ENCODE measurements at places on chromosomes 2 and 18. TPM values are rescaled to one million over a fixed set of nuclear protein-coding genes. Genes with fewer than 3 reads are reported as not detected.
A peak's percentile ranks its signal among the peaks of the same experiment; 100 is the strongest.

Gene CPO
- 0.89 TPM for total RNA-seq

Gene LRRTM1
- total RNA-seq = not detected

Gene DYSF
- 5.0 TPM for total RNA-seq

Gene TRABD2A
- total RNA-seq = 1.7 TPM

Gene GPR155
- total RNA-seq = 31.2 TPM

Gene TMEM198
- 1.4 TPM for total RNA-seq

Gene IL36RN
- total RNA-seq = 31.6 TPM

Gene TSPYL6
- total RNA-seq = not detected

Gene FAM161A
- 1.1 TPM for total RNA-seq

Gene PTH2R
- not detected for total RNA-seq

Gene C18orf54
- 1.8 TPM for total RNA-seq

DNA sequence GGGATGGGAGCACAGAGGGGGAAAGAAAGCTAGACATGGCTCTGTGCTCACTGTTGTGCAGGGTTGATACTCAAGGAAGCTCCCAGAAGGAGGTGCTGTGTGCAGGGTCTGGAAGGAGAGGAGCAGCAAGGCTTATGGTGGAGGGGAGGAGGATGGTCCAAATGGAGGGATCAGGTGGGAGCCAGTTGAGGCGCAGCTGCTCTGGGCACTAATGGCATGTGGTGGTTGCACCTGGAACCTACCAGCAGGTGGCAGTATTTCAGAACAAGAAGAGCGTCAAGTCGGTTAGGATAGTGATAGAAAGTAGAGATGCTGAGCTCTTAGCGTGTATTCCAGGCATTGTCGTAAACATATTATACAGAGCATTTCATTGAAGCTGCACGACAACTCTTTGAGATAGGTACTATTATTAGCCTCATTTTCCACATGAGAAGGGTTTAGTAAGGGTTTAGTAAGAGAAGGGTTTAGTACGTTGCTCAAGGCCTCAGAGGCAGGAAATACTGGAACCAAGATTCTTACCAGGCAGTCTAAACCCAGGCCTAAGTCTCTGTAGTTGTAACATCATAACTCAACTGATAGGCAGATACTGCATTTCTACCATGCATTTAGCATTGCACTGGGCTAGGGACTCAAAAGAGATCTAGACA, 223.7 kb downstream of the CYP26B1 start:
- no peaks in the 10 kb centered on the region for H3K27me3 ChIP-seq
- no peak overlapping the region for H3K27ac ChIP-seq
- no peaks in the 10 kb centered on the region for H3K36me3 ChIP-seq
- H3K4me3 ChIP-seq = no peak overlapping the region
- H3K4me1 ChIP-seq = peaks cover 18% of the 10 kb centered on the region
- DNase-seq = no peak

DNA sequence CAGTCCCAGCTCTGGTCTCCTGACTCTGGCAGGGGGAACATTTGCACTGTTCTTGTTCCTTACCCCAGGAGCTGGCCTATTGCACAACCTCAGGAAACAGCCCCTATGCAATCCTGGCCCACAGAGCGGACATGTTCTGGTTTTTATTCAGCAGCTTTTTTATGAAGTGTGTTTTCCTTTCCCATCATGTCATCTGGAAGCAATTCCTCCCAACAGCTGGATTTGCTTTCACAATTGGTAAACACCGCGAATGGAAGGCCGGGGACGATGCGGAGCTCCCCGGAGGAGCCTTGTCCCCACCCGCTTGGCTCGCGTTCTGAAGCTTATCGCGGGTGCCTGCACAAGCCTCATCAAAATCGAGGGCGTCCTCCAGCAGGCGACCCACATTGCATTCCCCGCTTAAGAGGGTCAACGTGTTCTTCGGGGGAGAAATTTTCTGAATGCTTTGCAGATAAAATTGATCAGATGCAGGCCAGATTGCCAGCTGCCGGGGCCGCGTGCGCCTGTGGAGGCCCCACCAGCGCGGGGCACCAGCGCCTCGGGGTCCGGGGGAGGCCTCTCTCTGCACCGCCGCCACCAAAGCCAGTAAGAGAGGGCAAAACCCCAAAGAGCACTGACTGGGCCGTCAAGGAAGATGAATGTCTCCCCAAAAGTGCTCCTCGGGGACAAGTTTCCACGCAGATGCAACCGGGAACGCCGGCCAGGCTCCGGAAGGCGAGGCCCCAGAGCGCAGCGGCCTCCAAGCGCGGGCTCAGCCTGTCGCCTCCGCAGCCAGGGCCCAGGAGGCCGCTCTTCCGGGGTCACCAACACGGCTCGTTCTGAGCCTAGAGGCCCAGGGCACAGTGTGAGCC, 60.3 kb upstream of the SP3 start:
- no peaks in the 10 kb centered on the region for H3K36me3 ChIP-seq
- H3K27ac ChIP-seq = peak overlapping the region; percentile 82
- H3K4me3 ChIP-seq = peak overlapping the region; percentile 4
- H3K27me3 ChIP-seq = no peaks in the 10 kb centered on the region
- peak; percentile 91 for DNase-seq
- peaks cover 29% of the 10 kb centered on the region for H3K4me1 ChIP-seq

- DNase-seq = no peak
- no peaks in the 10 kb centered on the region for H3K4me1 ChIP-seq
- no peak overlapping the region for H3K27ac ChIP-seq
- no peak overlapping the region for H3K4me3 ChIP-seq
- H3K36me3 ChIP-seq = no peaks in the 10 kb centered on the region
- no peaks in the 10 kb centered on the region for H3K27me3 ChIP-seq
Observed at GRCh38 chr18:3819961-3820360, 370.0 kb downstream of the TGIF1 start.

DNA sequence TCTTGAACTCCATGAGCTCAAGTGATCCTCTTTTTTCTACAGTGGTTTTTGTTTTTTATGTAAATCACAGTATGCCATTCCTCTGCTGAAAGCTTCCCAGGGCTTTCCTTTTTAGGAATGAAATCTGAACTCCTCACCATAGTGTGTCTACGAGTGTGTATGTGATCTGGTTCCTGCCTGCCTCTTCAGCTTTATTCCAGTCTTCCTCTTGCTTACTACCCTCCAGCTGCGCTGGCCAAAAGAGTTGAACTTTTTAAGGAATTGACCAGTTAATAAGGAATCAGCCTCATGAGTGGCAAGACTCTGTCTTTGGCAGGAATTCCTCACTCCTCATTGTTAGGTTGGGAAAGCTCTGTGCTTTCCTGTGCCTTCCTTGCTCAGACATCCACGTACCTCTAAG, 4.0 kb downstream of the CCT7 start:
- H3K27me3 ChIP-seq = no peaks in the 10 kb centered on the region
- H3K4me1 ChIP-seq = peaks cover 29% of the 10 kb centered on the region
- peaks cover 40% of the 10 kb centered on the region for H3K36me3 ChIP-seq
- DNase-seq = no peak
- H3K27ac ChIP-seq = no peak overlapping the region

DNA sequence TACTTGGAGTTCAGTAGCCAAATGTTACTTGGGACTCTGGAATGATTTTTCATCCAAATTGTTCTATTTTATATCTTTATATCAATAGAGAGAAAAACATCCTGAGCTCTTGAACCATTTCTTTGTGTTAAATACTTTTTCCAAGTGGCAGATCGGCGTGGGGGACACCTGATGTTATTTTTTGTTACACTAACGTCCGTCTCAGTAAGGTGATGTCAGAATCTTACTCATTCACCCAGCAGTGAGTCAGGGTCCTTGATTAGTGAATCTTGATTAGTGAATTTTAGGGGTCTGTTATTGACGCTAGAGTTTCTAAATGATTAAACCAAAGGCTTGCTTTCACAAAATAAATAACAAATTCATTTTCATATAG, 1.7 kb downstream of the MIB1 start:
- no peak overlapping the region for H3K27ac ChIP-seq
- no peaks in the 10 kb centered on the region for H3K27me3 ChIP-seq
- H3K4me1 ChIP-seq = peaks cover 29% of the 10 kb centered on the region
- H3K36me3 ChIP-seq = no peaks in the 10 kb centered on the region
- peak overlapping the region; percentile 96 for H3K4me3 ChIP-seq

DNA sequence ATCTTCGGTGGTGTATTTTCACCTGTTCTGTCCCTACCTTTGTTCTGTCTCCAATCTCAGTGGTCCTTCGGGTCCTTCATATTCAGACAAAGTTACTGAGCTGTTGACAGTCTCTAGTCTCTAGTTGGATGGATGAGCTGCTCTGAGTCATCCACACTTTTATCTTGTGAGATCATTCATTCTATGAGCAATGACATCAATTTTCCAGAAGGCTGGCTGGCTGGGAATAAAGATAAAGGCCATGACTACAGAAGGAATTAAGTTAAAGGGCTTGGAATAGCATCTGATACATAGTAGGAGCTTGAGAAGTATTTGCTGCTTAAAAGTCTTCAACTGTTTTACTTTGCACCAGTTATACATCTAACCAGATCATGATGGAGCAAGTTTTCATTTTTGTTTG, 43.1 kb upstream of the SLC39A10 start:
- DNase-seq = no peak
- no peak overlapping the region for H3K4me3 ChIP-seq
- peaks cover 9% of the 10 kb centered on the region for H3K4me1 ChIP-seq
- H3K27ac ChIP-seq = no peak overlapping the region
- H3K27me3 ChIP-seq = no peaks in the 10 kb centered on the region
- H3K36me3 ChIP-seq = no peaks in the 10 kb centered on the region

DNA sequence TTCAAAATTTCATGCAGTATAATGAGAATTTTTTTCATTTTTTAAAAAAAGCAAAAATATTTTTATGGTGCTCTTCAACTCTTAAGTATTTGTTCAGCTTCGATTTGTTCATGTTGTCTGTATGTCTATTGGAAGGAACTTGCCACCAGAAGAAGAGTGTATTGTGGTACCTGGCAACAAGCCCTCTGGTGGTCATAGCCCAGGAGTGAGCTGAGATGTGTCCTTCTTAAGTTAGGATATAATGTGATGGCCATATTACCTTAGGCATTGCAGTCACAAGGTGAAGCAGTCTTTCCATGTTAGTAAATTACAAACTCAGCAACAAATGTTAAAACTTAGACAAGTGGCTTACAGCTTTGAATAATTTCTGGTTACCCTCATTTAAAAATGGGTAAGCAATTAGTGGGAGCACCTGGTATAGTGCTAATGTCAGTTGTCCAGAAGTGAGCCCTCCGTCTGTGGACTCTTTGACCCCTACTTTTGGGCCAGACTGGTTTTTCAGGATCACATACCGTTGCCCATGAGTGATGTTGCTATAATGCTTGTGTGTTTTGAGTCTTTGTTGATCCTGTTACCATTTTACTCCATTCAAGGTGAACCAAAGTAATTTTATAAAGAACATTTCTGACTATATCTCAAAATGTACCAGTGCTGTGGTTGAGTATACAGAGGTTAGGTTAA, 57.4 kb downstream of the MYO1B start:
- no peak overlapping the region for H3K4me3 ChIP-seq
- H3K27me3 ChIP-seq = no peaks in the 10 kb centered on the region
- DNase-seq = no peak
- no peaks in the 10 kb centered on the region for H3K36me3 ChIP-seq

DNA sequence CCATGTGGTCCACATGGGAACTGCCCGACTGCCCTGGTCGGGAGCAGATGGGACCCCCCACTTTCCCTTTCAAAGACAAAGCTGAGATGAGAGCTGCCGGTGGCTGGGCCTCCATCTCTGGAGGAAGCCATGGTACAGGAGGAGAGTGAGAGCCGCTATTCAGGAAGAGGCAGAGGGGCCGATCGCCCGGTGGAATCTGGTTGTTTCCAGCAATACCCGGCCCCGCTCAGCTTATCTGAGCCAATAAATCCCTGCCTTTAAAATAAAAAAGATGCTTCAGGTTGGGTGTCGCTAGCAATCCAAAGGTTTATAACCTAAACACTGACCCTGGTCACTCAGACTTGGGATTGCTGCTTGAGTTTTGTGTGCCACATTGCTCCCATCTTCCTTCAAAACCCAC, 15.2 kb upstream of the B3GNT7 start:
- no peak overlapping the region for H3K27ac ChIP-seq
- no peaks in the 10 kb centered on the region for H3K36me3 ChIP-seq
- H3K4me3 ChIP-seq = no peak overlapping the region
- peaks cover 5% of the 10 kb centered on the region for H3K4me1 ChIP-seq
- H3K27me3 ChIP-seq = no peaks in the 10 kb centered on the region

- peaks cover 61% of the 10 kb centered on the region for H3K36me3 ChIP-seq
- H3K4me3 ChIP-seq = no peak overlapping the region
- H3K27ac ChIP-seq = no peak overlapping the region
- H3K4me1 ChIP-seq = peaks cover 3% of the 10 kb centered on the region
- no peak for DNase-seq
Observed at GRCh38 chr2:208326016-208326415, 60.0 kb downstream of the PIKFYVE start.

GRCh38 chr18:990197-990596, 85.5 kb downstream of the ADCYAP1 start:
- no peak overlapping the region for H3K27ac ChIP-seq
- DNase-seq = no peak
- H3K4me3 ChIP-seq = no peak overlapping the region

DNA sequence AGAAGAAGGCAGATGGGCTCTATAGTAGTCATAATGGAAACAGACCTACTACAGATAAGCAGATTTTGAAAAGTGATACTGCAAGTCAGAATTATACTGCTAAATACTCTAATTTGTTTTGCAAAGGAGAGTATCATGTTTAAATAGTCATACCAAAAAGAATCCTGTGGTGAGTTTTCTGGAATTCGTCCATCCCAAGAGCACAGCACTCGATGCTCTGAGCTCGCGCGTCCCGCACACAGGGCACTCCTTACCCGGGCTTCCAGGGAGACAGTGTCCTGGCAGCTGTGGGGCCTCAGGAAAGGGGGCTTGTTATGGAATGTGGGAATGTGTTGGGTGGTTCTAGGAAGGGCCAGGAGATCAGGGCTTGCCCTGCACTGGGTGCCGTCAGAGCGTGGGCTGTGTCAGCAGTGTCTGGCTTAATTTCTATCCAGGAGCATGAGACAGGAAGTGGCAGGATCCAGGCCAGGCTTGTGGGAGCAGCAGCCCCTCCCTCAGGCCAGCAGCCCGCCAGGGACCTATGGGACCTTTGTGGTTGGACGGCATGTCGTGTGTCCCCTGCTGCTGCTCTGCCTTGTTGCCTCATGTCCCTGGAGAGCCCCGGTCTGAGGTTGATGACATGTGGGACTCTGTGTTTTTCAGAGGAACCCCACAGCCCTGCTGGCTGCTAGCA, 193.2 kb upstream of the TPO start:
- DNase-seq = no peak
- H3K4me3 ChIP-seq = no peak overlapping the region
- H3K4me1 ChIP-seq = no peaks in the 10 kb centered on the region
- H3K27ac ChIP-seq = no peak overlapping the region
- peaks cover 6% of the 10 kb centered on the region for H3K27me3 ChIP-seq

GRCh38 chr2:54638103-54638502, 85.4 kb upstream of the EML6 start:
- H3K27me3 ChIP-seq = no peaks in the 10 kb centered on the region
- H3K4me3 ChIP-seq = no peak overlapping the region
- DNase-seq = no peak
- H3K4me1 ChIP-seq = peaks cover 35% of the 10 kb centered on the region
- no peak overlapping the region for H3K27ac ChIP-seq

- no peak for DNase-seq
- H3K4me1 ChIP-seq = peaks cover 12% of the 10 kb centered on the region
- H3K36me3 ChIP-seq = peaks cover 51% of the 10 kb centered on the region
Observed at GRCh38 chr2:233477548-233478433, 88.8 kb downstream of the USP40 start.
